Activated CD4-positive, alpha-beta T cell treated with anti-CD3 and anti-CD28 coated beads, Interleukin-2, amount 50 U/mL, for 4 hours (primary cell): ENCODE measurements at places on chromosomes 7 and 10.

GRCh38 chr10:32190890-32191491 is 134.8 kb upstream of the KIF5B start:
- DNase-seq, result no peak

DNA sequence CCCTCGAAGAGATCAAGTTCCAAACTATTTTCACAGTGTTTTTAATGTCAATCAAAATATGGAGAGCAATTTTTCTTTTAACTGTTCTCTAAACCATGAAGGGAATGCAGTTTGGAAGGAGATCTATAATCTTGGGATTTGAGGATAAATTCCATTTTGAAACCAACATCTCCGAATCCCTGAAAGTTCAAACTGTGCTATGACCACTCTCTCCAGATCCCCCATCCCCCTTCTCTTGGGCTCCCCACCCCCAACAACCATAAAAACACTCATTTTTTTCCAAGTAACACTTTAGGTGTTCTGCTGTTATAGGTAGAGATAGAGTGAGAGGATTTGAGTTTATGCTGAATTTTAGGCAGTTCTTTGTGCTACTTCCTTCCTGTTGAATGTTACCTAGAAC is 1.7 kb downstream of the CALD1 start:
- no peak for DNase-seq

GRCh38 chr7:100118388-100119071 is 628 bp downstream of the TAF6 start:
- no peak for DNase-seq

GRCh38 chr10:33067481-33067880 is 109.5 kb upstream of the ITGB1 start:
- DNase-seq, result no peak

DNA sequence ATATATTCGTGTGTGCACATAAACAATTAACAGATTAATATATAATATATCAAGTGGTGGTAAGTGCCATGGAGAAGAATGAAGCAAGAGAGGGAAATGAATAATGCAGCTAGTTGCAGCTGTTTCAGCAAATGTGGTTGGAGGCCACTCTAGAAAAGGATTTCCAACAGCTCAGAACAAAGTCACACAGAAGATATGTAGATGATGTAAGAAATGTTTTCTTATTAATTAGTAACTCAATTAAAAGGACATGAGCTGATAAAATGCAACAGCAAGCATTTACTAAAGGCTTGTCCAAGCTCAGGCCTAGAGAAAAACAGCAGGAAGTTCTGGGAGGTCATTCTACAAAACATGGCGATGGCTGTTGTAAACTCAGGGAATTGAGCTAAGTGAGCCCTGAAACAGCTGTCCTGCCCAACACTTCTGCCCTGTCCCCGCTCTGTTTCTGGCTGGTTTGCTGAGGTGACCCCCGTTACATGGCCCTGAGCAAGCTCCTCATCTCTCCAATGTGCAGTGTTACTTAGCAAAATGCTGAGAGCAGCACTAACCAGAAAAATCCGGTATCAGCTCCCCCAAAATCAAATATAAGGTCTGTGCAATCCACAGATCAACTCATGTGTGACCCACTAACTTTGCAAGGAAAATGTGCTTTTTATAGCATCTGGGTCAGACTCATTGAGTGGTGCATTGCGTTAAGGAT is 23.4 kb upstream of the C10orf67 start:
- no peak for DNase-seq

DNA sequence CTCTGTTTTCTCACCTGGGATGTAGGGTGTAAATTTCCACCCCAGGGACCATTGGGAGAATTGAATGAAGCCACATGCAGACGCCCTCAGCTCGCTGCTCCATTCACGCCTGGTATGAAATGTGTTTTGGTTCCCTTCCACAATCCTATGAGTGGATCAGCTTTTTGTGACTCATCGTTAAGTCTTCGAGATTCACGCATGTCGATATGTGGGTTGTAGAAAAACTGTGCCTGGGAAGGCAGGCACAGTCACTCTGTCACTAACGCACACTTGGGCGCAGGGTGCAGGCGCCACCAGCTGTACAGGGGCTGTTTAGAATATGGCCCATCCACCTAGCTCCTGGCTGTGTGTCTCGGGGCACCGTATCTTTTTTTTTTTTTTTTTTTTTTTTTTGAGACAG is 64.2 kb upstream of the SH2B2 start:
- no peak for DNase-seq

DNA sequence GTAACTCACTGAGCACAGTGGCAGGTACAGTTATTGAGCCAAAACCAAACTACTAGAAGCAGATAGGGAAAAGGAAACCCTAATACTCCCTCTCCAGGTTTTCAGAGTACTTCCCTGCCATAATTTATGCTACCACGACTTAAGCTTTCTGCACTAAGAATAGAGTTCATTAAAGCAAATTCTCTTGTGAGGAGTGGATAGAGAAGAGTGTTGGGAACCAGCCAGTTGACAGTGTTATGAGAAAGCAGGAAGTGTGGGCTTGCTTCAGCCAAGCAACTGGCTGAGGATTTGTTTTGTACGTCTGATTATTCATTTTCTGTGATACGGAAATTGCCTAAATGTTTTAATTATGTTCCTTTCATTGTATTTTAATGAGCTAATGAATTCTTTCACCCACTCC is 280.5 kb downstream of the KIF20B start:
- no peak for DNase-seq

GRCh38 chr7:105219771-105220160 is 169.0 kb downstream of the SRPK2 start:
- no peak for DNase-seq

DNA sequence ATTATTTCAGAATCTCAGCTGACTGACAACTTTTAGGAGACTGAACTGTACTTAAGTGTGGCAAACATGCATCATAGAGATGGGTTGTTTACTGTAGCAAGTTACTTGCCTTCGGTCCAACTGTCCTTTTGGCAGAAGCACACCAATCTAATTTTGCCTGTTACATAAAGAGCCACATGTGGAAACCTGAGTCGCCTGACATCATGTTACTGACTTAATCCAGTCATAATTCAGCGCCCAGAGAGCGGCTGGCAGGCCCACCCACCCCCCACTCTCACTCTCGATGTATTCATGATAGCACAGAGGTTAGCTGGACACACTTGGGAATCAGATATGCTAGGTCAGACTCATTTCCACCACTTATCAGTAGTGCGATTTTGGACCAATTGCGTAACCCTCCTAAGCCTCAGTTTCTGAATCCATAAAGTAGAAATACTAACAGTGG is 57.3 kb upstream of the CAPZA2 start:
- DNase-seq, result no peak

GRCh38 chr7:74499835-74500388 is 46.2 kb downstream of the GTF2IRD1 start:
- DNase-seq, result no peak

- DNase-seq, result peak; percentile 11
Observed at GRCh38 chr7:36286226-36286625, 103.4 kb upstream of the ANLN start.

DNA sequence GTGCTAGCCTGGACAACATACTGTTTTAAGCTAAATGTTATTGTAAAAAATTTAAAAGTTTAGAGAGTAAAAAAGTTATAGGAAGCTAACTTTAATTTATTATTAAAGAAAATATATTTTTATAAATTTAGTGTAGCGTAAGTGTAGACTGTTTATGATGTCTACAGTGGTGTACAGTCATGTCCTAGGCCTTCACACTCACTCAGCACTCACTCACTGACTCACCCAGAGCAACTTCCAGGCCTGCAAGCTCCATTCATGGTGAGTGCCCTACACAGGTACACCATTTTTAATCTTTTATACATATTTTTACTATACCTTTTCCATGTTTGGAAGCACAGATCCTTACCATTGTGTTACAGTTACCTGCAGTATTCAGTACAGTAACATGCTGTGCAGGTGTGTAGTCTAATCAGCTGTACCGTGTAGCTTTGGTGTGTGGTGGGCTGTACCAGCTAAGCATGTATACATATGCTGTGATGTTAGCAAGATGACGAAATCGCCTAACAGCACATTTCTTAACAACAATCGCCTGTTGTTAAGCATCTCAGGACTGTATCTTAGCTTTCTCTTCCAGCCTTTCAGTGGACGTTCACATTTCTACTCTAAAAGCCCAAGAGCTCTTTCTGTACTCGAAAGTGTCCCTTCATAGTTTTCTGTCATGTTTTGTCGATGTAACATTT is 12.5 kb downstream of the RNF32 start:
- DNase-seq, result no peak

DNA sequence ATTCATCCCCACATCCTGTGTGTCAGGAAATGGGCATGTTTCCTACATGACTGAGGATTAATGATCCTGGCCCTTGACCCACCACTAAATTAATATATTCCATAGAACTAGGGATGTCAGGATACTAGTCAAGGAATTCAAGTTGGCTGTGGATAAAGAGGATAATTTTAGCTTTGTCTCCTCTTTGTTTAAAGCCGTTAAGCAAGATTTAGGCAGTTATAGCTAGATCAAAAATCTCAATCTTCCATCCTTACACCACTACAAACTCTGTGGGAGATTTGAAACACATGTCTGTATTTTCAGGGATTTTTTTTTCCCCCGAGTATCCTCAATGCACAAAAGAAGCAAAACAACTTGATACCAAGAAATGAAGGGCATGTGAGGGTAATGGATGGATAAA is 417.1 kb downstream of the MAGI2 start:
- no peak for DNase-seq

- DNase-seq, result no peak
Observed at GRCh38 chr7:30761214-30762156, 9.6 kb downstream of the INMT start.

DNA sequence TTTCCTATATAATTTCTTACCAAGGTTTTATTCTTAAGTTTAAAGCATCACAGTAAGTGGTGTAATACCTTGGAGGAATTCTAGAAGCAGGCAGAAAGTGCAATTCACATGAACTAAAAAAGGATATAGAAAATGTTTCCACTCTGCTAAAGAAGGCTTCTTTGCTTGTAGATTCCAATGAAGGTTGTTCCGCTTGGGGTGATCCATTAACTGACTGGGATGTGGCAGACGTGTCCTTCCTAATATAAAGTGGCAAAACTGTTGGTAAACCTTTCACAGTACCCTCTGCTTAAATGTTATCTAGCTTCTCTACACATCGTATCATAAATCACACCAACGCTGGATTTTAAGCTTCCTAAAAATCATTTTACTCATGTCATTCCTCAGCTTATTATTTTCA is 2.3 kb downstream of the ZC3HC1 start:
- no peak for DNase-seq

DNA sequence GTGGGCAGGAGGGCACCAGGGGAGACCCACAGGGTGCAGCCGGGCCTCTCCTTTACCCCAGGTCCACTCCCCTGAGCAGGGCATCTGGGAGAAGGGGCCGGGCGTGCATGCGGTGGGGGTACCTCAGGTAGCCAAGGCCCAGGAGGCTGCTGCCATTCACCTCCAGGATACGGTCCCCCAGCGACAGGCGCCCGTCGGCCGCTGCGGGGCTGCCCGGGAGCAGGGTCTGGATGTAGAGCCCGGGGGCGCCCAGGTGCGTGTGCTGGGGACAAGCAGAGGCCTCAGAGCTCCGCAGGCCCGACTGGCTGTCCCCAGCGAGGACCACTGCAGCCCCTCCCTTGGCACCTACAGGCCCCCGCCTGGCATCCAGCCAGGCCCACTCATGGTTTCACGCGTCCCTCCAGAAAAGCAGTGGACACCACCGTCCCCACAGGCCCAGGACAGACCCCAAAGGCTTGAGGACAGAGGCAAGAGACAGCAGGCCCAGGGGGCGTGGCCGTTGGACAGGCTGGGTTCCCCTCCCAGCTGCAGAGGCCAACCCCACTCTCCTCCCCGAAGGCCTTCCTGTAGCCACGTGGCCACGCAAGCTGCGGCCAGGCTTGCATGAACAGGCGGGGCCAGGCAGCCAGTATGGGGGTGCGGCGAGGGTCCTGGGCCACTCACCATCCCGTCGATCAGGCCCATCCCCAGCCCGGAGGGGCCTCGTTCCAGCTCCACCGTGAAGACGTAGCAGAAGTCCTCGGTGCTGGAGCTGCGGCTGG is 24.3 kb downstream of the AP5Z1 start:
- no peak for DNase-seq

GRCh38 chr7:25565949-25566348 is 337.7 kb upstream of the NPVF start:
- DNase-seq, result peak; percentile 50

- no peak for DNase-seq
Observed at GRCh38 chr10:113060201-113061053, 110.4 kb downstream of the TCF7L2 start.

DNA sequence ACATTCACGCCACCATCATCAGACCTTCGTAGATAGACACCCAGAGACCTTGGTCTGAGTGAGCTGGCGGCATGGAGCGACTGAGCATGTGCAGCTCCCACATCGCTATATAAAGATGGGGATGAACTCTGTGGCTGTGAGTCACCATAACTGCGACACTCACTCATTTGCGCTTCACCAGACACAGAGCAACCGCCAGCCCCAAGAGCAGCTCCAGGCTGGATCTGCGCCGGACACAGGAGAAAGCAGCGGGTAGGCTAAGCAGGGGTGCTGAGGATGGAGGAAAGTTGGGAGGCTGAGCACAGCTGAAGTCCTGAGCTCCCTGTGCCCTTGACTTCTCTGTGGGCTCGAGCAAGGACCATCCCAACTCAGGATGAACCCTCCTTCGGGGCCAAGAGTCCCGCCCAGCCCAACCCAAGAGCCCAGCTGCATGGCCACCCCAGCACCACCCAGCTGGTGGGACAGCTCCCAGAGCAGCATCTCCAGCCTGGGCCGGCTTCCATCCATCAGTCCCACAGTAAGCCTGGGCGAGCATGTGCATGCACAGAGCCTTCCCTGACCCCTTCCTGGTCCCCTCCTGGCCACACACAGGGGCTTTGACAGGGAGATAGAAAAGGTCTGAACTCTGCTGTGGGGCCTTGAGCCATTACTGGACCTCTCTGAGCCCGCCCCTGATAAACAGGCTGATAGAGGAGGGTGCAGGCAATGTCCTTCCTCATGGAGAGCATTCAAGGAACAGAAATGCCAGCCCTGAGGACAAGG is at the start of gene OPN4:
OPN4 (plus strand) TSS at position 137 of the 762 bp plus-strand sequence; CDS start at position 374, 237 bp downstream.
- no peak for DNase-seq

DNA sequence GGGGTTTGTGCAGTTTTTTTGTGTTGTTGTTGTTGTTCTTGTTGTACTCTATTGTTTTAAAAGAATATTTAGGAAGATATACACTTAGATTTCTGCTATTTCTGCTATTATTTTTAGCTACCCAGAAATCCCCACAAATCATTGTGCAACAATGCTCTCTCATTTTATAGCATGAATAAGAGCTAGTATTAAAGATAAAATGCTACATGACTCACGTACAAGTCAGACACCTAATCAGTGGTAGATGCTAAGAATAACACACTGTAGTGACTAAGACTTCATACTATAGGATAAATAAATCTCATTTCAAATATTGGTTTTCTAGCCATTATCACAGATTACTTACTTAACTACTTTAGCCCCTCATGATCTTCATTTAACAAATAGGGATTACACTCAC is 920.5 kb downstream of the KCNMA1 start:
- no peak for DNase-seq

DNA sequence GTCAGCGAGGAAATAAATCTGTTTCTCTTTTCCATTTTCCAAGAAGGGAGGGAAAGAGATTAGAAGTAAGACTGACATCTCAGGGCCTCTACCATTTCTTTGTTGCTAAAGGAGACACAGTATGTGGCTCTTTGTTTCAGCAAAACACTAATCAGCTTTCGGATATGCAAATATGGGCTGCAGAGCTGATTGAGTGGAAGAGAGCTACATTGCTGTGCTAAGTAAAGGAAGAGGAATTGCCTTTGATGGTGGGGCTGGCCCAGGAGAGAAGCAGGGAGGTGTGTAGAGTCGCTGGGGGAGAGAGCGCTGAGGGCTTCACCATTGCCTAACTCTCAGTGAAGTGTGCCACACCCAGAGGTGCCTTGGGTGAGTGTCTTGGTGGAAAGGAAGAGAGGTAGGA is 284.8 kb downstream of the SDK1 start:
- no peak for DNase-seq
